Activated CD8-positive, alpha-beta memory T cell treated with anti-CD3 and anti-CD28 coated beads, Interleukin-2, amount 50 U/mL, for 48 hours (primary cell): ENCODE measurements at places on chromosomes 3 and 15.
A peak's percentile ranks its signal among the peaks of the same experiment; 100 is the strongest.

- DNase-seq = peak; percentile 63
Observed at GRCh38 chr3:113747283-113748046, 630 bp downstream of the ATP6V1A start.

GRCh38 chr15:57671636-57672035 lies 34.9 kb upstream of the POLR2M start:
- DNase-seq = no peak

GRCh38 chr3:179829401-179829800 lies 176.6 kb downstream of the USP13 start:
- DNase-seq = no peak

DNA sequence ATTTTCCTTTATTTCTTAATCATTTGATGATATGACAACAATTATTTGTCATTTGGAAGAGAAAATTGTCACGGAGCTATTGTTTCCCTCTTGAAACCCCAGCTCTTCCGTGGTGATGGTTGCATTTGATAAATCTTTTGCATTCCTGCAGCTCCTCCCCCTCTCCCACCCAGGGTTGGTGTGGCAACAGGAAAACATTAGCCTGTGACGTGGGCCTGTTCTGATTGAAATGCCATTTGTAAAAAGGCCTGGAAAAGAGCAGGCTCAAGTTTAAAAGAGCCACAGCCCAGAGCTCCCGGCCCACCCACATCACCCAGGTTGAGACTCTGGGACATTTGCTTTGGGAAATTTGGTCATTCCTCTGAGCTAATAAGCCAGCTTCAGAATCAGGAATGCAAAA lies 282.5 kb downstream of the RPLP1 start:
- no peak for DNase-seq

DNA sequence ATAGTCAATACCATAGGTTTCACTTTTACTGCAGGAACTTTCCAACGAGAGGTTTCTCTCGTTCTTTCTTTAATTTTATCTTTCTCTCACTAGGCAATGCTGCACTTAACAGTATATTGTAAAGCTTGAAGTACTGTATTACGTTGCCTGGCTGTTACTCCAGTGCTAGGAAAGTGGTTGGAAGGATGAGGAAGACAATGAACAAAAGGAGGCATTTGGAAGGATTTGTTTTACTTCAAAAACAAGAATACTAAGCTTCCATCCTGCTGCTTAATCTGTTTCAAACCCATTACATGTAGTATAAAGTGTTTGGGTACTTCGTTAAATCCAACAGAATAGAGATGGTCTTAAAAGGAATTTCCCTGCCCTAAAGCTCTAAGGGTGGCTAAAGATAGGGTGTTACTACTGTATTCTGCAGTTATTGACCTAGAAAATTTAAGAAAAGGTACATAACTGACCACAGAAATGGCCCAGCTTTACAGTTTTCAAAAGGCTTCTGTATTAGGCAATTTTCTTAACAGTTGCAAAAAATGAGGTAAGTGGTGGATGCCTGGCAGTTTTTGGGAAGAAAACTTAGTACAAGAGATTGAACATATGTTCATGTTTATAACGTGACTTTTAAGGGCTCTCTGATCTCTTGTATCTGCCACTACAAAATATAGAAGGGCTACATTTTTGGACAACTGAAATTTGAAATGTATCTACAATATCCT lies 785 bp upstream of the IFT57 start:
- no peak for DNase-seq

DNA sequence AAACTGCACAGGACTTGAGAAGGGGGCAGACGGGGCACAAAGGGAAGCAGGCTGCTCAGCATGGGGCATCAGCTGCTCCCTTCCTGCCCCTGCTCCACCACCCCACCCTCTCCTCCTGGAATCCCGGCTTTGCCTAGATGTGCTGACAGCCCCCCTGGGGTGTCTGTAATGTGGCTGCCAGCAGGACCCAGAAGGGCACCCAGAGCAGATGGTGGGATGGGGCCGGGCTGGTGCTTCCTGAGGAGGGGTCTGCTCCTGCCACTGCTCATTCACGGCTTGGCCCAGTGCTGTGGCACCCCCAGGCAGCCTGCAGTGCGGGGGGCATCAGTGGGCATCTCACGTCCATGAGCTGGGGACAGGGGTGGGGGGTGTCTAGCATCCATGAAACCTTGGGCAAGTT lies 10.2 kb downstream of the H1-8 start:
- no peak for DNase-seq

DNA sequence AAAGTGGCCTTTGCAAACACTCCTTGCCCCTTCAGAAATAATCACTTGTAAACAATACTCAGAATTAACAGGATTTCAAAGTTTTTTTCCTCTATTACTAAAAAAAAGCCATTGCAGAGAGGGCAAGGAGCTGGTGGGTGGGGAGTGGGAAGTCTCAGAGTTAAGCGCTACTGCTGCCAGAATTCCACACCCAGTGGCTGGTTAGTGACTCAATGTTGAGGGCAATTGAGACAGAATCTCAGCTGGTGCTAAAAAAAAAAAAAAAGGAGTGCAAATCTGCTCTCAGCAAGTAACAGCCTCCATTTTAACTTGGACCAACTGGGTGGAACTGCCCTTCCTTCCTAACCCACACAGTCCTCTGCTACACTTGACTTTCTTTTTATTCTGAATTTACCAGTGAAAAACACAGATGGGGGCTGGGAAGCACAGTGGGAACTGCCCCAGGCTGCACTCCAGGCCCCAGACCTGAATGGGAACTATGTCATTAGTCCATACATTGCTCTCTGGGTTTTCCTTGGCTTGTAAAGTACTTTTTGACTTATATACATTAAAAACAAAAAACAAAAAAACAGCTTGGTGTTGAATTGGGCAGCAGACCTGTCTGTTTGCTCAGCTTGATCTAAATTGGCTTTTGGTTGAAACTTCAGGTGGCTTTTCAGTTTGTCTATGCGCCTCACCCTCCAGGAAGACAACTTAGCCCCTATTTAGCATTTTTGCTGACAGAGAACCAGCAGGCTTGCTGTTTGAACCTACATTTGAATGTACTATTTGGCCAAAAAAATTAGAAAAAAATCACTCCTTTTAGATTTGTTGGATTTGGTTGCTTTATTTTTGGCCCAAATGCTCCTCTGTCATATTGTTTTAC lies 357.8 kb upstream of the TBL1XR1 start:
- no peak for DNase-seq

- no peak for DNase-seq
Observed at GRCh38 chr3:138899351-138899991, 47.5 kb downstream of the FOXL2 start.

GRCh38 chr3:32056559-32057290 lies 49.7 kb upstream of the GPD1L start:
- no peak for DNase-seq

- DNase-seq = peak; percentile 71
Observed at GRCh38 chr3:52225452-52226228, at the start of gene TLR9. TLR9 (minus strand) TSS chr3:52225645; CDS start chr3:52225529, 116 bp downstream.

- no peak for DNase-seq
Observed at GRCh38 chr3:140913728-140914127, 27.9 kb upstream of the SLC25A36 start.

- peak; percentile 57 for DNase-seq
Observed at GRCh38 chr15:43376017-43376705, 5.3 kb downstream of the TUBGCP4 start.

DNA sequence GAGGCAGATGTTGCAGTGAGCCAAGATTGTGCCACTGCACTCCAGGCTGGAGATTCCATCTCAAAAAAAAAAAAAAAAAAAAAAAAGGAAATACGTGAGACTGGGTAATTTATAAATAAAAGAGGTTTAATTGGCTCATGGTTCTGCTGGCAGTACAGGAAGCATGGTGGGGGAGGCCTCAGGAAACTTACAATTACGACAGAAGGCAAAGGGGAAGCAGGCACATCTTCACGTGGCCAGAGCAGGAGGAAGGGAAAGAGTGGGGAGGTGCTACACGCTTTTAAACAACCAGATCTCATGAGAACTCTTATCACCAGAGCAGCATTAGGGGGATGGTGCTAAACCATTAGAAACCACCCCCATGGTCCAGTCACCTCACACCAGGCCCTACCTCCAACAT lies 138.2 kb upstream of the IL12A start:
- no peak for DNase-seq

- DNase-seq = no peak
Observed at GRCh38 chr15:78932258-78932808, 12.5 kb downstream of the CTSH start.

- DNase-seq = no peak
Observed at GRCh38 chr15:49622561-49622960, 1.7 kb downstream of the DTWD1 start.

DNA sequence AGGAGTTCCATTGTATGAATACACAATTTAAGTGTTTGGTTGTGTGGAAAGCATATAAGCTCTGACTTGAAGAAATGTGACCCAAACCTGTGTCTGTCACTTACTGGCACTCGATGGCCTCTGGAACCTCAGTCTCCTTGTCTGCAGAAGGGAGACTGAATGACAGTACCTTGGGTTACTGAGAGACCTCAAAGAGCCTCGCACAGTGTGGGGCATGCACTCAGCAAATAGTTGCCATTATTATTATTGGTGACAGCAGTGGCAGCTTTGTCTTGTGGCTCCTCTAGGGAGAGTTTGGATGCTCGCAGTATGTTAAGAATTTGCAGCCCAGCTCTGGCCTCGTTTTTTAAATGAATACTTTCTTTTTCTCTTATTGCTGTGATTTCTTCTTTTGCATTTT lies 43.4 kb downstream of the EEFSEC start:
- DNase-seq = no peak

DNA sequence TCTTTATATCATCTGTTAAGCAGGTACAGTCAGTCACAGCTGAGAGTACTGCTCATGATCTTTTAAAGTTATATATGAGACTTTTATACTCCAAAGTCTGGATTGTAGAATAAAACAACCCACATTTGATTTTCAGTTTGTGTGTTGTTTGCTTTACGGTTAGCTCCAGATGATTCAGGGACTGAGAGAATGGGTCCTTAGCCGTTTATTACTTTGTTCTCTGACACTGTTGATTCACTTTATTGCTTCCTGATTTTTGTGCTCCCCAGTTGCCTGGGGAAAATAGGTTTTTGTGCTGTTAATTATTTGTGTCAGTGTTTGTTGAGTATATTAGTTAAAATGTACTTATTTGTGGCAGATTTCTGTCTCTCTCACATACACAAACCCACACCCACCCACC lies 8.6 kb upstream of the EBLN2 start:
- DNase-seq = no peak
